ENCODE measurements at places on chromosomes 3 and 15.

GRCh38 chr3:34864011-34864410 is 775.3 kb upstream of the ARPP21 start:
- no peak for DNase-seq
- H3K27me3 ChIP-seq = no peaks in the 10 kb centered on the region
- no peaks in the 10 kb centered on the region for H3K36me3 ChIP-seq
- no peak overlapping the region for H3K27ac ChIP-seq

DNA sequence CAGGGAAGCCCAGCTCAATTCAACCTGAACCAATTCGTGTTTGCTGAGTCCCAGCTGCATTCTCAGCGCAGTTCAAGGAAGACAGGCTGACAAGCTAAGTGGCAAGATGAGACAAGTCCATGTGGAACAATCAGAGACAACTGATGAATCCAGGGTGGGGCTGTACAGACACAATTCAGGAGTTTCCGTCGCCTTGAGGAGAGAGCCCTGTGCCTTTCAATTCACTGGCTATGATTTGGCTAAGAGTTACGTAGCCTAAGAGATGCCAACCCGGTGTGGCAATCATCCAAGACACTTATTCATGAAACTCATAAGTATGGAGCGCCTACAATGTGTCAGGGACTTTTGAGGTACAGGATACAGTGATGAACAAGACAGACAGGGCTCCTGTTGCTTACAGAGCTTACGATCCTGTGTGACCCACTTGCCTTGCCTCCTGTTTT is 15.5 kb upstream of the ZBED2 start:
- H3K27ac ChIP-seq = no peak overlapping the region
- no peaks in the 10 kb centered on the region for H3K36me3 ChIP-seq
- H3K27me3 ChIP-seq = no peaks in the 10 kb centered on the region
- H3K4me3 ChIP-seq = no peak overlapping the region
- no peaks in the 10 kb centered on the region for H3K4me1 ChIP-seq

GRCh38 chr3:7684182-7684715 is 817.4 kb upstream of the LMCD1 start:
- no peaks in the 10 kb centered on the region for H3K36me3 ChIP-seq
- no peak overlapping the region for H3K27ac ChIP-seq
- no peak overlapping the region for H3K4me3 ChIP-seq
- no peaks in the 10 kb centered on the region for H3K27me3 ChIP-seq
- DNase-seq = no peak
- H3K4me1 ChIP-seq = no peaks in the 10 kb centered on the region

- H3K4me1 ChIP-seq = no peaks in the 10 kb centered on the region
- DNase-seq = no peak
- no peak overlapping the region for H3K4me3 ChIP-seq
- H3K27ac ChIP-seq = no peak overlapping the region
These were observed 508.6 kb upstream of the SUCLG2 start for GRCh38 chr3:68163062-68163461.

DNA sequence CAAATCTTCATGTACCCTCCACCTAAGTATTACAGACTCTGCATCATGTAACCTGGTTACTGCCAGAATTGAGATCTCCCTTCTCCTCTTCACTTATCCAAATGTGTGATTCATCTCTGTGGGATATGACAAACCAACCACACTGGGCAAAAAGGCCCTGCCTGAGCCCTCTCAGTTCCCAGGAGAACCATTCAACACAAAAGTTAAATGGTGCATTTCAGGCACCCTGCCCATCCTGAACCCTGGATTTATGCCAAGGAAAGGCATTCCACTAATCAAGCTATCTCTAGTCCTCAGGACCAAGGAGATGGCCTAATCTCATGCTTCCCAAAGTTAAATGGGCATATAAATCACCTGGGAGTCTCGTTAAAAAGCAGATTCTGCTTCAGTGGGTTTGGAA is 108.5 kb downstream of the TNIK start:
- no peak overlapping the region for H3K4me3 ChIP-seq
- no peaks in the 10 kb centered on the region for H3K36me3 ChIP-seq
- no peak overlapping the region for H3K27ac ChIP-seq

DNA sequence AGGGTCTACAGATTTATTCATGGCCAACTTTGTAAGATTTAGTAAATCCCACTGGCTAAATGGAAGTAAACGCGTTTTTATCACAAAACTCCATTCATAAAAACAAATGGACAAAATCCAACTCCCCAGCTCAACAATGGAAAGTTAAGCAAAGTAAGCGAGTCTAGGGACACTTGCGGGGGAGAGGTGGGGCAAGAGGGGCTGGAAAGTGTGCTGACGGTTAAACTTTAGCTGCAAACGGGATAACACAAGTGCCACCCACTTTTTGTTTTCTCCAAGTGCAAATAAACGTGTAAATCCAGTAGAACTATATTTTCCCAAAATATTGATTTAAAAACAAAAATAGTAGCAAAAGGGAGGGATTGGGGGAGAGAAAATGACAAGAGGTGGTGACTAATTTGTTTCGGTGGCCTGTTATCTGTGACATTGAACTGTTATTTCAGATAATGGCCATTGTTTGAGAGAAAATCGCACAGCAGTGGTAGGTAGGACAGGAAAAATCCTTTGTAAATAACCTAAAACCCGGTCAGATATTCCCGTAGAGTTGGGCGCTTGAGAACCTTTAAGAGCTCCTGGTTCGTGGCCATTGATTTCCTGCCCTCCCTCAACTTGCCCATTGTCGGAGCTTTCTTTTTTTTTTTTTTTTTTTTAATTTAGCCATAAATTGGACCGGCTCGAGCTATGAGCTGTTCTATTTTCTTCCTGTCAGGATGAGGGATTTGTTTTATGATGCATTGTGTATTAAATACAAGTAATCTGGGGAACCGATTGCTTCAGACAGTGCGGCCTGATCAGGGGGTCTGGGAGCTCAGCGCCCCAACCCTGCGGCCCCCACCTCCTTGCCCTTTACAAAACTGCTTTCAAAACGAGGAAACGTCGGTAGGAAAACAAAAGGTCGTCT is 514.8 kb downstream of the MECOM start:
- H3K36me3 ChIP-seq = no peaks in the 10 kb centered on the region
- peaks cover 11% of the 10 kb centered on the region for H3K27me3 ChIP-seq
- H3K4me1 ChIP-seq = peaks cover 2% of the 10 kb centered on the region
- H3K27ac ChIP-seq = no peak overlapping the region
- peak overlapping the region; percentile 68 for H3K4me3 ChIP-seq

- H3K27ac ChIP-seq = no peak overlapping the region
- H3K4me3 ChIP-seq = no peak overlapping the region
- no peaks in the 10 kb centered on the region for H3K27me3 ChIP-seq
These were observed 162.4 kb upstream of the CFAP20DC start for GRCh38 chr3:59212128-59212779.

DNA sequence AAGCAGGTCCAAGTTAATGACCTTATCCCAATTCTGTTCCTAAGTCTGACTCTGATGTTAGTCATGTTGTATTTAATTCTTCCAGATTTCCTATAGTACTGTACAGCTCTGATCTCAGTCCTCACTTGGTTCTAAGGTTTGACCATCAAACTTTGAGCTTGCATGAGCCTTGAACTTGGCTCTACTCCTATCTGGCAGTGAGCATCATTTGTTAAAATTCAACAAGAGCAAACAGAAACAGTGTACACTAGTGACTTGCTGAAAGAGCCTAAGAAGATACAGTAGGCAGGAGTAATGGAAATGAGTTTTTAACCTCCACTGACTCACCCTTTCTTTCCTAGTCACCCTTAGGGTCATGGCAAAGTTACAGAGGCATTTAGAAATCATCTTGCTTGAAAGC is 451.1 kb upstream of the TPRG1 start:
- H3K4me3 ChIP-seq = no peak overlapping the region

DNA sequence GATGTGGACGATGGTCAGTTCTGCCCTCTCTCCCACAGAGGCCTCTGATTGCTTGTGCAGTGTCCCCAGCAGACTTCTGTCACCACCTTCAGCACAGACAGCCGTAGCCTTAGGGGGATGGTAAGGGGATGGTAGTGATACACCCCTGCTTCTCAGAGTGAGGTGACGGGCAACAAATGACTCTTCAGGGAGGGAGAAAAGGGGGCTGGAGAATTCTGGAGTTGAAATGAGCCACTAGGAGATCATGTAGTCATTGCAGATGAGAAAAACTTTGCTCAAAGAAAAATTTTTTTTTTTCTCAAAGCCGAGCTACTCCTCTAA is 29.6 kb upstream of the TIMP4 start:
- DNase-seq = no peak
- H3K36me3 ChIP-seq = no peaks in the 10 kb centered on the region
- no peaks in the 10 kb centered on the region for H3K4me1 ChIP-seq
- H3K27me3 ChIP-seq = no peaks in the 10 kb centered on the region
- no peak overlapping the region for H3K4me3 ChIP-seq

- peak overlapping the region; percentile 98 for H3K27ac ChIP-seq
- H3K27me3 ChIP-seq = no peaks in the 10 kb centered on the region
- H3K4me1 ChIP-seq = no peaks in the 10 kb centered on the region
- no peaks in the 10 kb centered on the region for H3K36me3 ChIP-seq
- H3K4me3 ChIP-seq = peak overlapping the region; percentile 97
These were observed 476 bp downstream of the IP6K2 start for GRCh38 chr3:48716508-48716981.

GRCh38 chr3:134697830-134698689 is 47.2 kb upstream of the KY start:
- H3K4me1 ChIP-seq = peaks cover 5% of the 10 kb centered on the region
- H3K27me3 ChIP-seq = peaks cover 30% of the 10 kb centered on the region
- no peaks in the 10 kb centered on the region for H3K36me3 ChIP-seq
- H3K4me3 ChIP-seq = no peak overlapping the region
- no peak for DNase-seq
- no peak overlapping the region for H3K27ac ChIP-seq

DNA sequence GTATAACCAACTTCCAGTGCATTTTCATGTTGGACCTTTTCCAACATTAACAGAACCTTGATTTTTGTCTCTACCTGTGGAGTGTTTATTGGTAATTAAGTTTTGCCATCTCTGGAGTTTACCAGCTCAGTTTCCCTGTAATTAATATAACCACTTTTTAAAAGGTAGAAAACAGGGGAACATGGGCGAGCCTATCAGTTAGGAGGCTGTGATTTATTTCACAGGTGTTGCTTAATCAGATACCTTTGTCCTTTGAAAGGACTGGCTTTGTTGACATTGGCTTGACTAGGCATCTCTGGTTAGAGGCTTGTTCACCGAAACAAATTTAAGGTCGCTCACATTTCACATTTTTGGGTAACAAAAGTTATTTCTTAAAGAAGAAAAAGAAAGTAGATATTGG is 622 bp downstream of the NAALADL2 start:
- H3K4me3 ChIP-seq = no peak overlapping the region
- H3K36me3 ChIP-seq = no peaks in the 10 kb centered on the region
- H3K27me3 ChIP-seq = no peaks in the 10 kb centered on the region
- no peak for DNase-seq

DNA sequence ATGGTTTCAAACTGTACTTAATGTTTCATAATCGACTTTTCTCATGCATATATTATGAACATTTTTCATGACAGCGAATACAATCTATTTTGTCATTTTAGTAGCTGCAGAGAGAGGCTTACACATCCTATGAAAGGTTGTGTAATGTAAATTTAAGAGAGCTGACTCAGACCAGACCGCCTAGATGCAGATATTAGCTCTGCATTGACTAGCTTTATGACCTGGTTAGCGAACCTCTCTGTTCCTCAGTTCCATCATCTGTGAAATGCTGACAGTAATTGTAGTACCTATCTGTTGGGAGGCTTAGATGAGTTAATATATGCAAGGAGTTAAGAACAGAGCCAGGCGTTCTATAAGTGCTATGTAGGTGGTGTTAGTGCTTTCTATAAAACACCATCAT is 116.2 kb upstream of the RASGRP1 start:
- no peaks in the 10 kb centered on the region for H3K36me3 ChIP-seq
- H3K4me3 ChIP-seq = no peak overlapping the region
- no peaks in the 10 kb centered on the region for H3K27me3 ChIP-seq
- DNase-seq = no peak
- no peaks in the 10 kb centered on the region for H3K4me1 ChIP-seq
- no peak overlapping the region for H3K27ac ChIP-seq

DNA sequence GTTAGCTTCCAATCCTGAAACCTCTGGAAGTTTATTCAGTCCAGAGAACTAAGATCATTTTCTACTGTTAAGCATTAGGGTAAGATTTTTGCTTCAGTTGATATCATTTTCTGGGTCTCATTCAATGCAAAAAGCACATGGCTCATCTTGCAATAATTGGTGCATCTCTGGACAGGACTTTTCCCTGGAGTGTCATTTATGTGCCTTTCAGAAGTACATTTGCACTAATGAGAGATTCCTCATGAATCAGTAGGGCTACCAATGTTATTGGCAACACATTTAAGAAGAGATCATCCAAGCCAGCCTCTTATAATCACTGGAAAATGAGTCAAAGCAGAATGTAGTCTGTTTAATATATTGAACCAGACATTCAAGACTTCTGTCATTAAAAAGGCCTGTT is 224.2 kb upstream of the CHRNA7 start:
- no peak overlapping the region for H3K4me3 ChIP-seq
- no peak for DNase-seq
- no peaks in the 10 kb centered on the region for H3K36me3 ChIP-seq
- H3K27ac ChIP-seq = no peak overlapping the region

DNA sequence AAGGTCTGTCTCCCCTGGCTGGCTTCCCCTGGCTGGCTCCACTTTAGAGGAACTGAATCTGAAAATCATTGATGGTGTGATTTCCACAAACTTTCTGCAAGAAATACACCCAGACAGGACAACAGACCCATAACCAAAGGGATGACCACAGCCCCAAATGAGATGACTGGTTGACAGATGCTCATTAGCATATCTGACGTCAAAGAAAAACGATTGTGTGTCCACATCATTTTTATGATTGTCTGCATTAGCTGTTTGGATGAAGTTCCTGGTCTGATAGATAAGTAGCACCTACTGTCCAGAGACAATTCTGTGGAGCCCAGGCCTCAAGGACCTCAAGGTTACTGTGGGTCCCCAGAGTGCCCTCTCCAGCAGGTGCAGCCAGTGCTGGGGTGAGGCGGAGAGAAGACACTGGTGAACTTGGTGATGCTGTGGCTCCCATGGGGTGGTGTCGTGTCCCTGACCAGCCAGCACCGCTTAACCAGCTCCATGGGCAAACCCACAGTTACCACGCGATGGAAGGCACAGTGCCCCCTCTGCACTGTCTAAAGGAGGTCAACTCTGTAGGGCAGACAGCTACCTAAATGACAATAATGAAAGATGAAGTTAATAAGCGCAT is 127.4 kb downstream of the NSMCE3 start:
- H3K36me3 ChIP-seq = no peaks in the 10 kb centered on the region
- H3K27ac ChIP-seq = no peak overlapping the region
- H3K27me3 ChIP-seq = no peaks in the 10 kb centered on the region
- no peaks in the 10 kb centered on the region for H3K4me1 ChIP-seq

GRCh38 chr3:132504375-132504933 is 87.2 kb downstream of the DNAJC13 start:
- H3K36me3 ChIP-seq = peaks cover 62% of the 10 kb centered on the region
- no peak for DNase-seq
- H3K4me3 ChIP-seq = no peak overlapping the region
- no peaks in the 10 kb centered on the region for H3K27me3 ChIP-seq
- no peak overlapping the region for H3K27ac ChIP-seq

- H3K4me3 ChIP-seq = no peak overlapping the region
- H3K36me3 ChIP-seq = no peaks in the 10 kb centered on the region
- no peak overlapping the region for H3K27ac ChIP-seq
- peaks cover 52% of the 10 kb centered on the region for H3K27me3 ChIP-seq
- no peak for DNase-seq
These were observed 149.5 kb downstream of the TP63 start for GRCh38 chr3:189780546-189781270.
